Stimulated activated CD4-positive, alpha-beta T cell treated with anti-CD3 and anti-CD28 coated beads, TNF-alpha, amount 100 ng/mL, for 1 hour (primary cell): ENCODE measurements at places on chromosomes 6 and 20.

DNA sequence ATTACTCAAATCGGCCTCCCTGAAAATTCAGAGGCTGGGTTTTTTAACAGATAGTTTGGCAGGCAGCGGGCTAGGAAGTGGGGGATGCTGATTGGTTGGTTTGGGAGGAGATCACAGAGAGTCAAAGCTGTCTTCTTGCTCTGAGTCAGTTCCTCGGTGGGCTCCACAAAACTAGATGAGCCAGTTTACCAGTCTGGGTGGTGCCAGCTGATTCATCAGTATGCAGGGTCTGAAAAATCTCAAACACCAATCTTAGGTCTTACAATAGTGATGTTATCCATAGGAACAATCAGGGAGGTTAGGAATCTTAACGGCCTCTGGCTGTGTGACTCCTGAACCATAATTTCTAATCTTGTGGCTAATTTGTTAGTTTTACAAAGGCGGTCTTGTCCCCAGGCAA is 190.7 kb downstream of the C6orf118 start:
- no peak for DNase-seq

DNA sequence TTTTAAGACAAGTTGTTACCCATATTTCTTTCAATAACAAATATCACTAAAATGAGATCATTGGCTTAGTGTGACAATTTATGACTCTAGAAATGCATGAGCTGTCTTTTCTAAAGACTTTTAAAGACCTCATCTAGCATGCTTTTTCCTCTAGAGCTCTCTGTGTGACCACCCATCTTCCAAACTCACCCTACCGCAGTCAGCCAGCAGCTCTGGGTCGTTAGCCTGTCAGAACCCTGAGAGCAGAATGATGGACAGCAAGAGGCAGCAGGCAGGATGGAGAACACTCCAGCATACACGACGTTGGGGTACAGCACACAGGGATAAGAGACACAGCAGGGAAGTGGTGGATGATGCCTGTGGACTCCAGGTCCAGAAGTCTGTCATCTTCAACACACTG is 45.1 kb upstream of the TBX18 start:
- no peak for DNase-seq

DNA sequence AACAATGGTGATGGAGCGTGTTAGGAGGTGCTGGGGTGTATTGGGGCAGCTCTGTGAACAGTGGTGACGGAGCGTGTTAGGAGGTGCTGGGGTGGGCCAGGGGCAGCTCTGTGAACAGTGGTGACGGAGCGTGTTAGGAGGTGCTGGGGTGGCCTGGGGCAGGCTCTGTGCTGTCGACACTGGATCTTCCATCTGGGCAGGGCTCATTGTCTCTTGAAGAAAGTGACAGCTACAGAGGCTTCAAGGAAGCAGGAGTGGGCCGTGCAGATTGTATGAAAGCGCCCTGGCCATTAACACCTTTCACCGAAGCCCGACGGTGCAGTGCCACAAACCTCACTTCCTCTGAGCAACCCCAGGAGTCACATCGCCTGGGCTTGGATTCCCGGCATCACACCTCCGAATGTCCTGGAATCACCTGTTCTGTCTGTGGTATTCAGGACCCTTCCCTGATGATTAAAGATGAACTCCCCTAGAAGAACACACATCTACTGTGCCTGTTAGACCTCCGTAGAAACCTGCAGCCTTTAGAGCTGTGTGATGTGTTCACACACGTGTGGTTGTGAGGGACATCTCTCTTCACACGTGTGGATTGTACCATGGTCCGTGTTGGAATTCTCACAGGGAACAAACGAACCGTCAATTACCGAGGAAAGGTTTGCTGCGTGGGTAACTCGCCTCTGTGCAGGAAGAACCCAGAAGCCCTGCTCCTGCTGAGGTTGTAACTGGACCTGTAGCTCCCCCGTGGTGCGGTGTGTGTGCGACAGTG is 377.7 kb downstream of the THBS2 start:
- DNase-seq = no peak

DNA sequence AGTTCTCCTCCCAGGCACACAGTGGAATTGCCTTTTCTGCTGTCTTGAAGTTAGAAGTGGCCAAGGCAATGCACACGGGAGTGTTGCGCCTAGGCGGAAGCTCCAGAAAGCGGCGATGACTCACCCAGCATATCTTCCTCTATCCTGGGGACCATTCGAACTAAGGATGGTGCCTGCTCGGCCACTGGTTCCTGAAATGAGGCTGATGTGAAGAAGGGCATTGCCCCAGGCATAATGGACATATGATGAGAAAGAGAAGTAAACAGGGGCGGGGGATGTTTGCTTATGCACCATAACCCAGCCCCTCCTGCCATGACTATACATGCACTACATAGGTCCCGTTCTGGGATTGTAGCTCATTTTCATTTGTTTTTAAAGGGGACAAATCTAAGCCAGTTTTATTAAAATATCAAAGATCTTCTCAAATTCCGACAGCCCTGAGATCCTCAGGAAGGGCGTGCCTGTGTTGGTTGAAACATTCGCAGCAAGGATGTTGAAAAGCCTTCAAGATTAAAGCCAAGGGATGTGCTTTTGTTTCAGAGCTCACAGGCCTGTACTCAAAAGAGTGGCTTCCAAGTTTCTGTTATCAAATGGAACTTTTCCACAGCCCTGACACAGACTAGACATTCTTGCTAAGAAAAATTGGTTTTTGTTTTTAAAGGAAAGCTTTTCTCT is 218.5 kb downstream of the LY86 start:
- DNase-seq = no peak

DNA sequence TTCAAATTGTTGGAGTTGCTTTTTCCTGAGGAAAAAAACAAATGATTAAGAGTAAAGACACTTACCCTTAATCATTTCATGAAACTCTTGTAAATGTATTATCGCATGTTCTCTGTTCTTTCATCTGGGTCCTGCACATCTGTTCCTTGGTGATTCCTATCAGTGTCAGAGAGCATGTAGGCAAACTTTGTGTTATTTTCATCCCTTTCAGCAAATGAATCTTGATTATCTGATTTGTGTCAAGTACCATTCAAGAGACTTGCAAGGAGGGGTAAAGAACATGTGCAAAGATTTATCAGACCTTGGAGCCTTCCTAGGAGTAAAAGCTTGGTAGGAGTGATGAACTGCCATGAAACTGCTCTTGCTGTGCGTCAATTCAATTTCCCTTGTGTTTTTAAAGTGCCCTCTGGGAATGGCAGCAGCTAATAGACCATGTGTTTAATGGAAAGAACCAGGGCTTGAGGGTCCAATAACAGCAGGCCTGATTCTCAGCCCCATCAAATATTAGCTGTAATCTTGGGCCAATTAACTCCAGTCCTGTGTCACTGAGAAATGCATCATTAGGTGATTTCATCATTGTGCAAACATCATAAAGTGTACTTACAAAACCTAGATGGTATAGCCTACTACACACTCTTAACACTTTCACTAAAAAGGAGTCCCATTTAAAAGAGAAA is 118.9 kb upstream of the CEP85L start:
- no peak for DNase-seq

DNA sequence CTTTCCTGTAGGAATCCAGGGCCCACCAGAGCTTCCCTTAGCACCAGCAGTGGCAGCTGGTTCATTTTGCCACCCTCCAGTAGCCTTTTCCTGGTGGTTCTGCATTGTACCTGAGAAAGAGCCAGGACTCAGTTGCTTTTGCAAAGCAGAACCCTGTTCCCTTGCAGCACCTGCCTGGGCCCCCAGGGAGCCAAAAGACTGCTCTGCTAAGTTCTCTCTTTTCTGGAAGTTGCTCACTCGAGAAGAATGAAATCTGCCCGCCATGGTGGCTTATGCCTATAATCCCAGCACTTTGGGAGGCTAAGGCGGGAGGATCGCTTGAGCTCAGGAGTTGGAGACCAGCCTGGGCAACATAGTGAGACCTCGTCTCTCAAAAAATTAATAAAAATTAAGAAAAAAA is 24.0 kb downstream of the GHRH start:
- no peak for DNase-seq

- no peak for DNase-seq
These were observed 21.4 kb downstream of the JARID2 start for GRCh38 chr6:15267221-15267620.
